ENCODE measurements at places on chromosomes 5 and 9.

DNA sequence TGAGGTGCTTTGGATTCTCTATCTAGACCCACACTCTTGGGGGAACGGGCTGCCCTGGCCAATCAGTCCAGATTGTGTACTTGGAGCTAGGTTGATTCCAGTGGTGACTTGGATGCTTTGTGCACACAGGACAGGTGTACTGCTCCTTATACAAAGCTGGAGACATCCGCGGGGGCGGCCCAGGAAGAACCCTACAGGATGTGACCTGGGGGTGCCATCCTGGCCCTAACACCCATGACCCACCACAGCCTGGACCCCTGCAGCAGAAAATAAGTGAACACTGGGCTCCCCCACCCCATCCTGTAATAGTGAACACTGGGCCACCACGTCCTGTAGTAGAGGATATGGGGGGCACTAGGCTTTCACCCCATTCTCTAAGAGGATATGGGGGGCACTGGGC, 12.1 kb upstream of the PLEKHG4B start:
- DNase-seq: no peak

DNA sequence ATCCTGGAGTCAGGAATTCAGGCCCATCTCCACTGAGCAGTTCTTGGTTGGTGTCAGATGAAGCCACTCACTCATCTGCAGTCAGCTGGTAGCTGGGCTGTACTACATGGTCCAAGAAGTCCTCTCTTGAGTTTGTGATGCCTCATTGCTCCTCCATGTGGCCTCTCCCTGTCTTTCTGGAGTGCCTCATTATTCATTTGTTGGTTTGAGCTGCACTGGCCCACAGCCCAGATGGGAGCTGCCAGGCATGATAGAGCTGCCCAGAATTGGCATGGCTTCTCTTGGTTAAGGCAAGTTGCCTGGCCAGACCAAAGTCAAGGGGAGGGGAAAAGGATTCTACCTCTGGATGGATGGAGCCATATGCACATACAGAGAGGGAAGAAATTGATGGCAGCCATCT, 8.0 kb downstream of the PTCD2 start:
- no peak for DNase-seq

- DNase-seq: no peak
These were observed 33.0 kb downstream of the VAV2 start for GRCh38 chr9:133959171-133959570.

DNA sequence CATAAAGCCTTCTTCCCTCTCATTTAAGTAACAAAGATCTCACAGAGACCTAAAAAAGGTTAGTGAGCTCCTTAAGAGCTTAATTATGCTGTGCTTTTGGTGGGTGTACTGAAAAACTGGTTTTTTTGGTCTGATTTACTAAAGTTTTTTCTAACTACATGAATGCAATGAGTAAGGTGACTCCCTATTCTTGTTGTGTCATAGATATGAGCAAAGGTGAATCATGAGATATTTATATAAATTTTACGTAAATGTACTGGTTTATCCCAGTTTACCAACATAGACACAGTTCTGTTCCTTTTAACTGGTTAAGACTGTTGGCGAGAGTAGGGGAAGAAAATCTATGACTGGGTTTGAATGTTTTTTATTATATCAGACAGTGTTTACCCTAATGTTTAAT, 250.5 kb downstream of the NR2F1-AS1 start:
- no peak for DNase-seq

DNA sequence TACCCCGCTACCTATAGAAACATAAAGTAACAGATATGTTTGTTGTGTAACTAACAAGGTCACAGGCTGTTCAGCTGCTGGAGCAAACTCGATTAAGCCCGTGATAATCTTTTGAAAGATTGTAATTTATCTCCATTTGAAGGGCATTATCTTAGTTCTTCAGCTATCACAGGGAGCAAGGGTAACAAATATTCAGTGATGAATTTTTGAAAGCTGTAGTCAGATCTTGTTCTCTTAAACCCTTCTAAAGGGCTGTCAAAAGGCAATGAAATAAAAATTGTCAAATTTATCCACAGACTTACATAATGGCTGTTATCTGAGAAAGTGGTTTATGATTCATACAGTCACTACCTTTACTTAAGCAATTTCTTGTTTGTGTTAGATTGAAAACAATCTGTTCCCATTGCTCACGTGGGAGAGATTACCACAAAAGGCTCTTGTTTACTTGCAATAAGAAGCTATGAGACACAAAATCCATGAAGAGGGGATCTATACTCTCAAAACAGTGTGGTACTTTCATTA, 78.3 kb upstream of the ZNF608 start:
- no peak for DNase-seq
